ENCODE measurements at places on chromosomes 3 and 15.

DNA sequence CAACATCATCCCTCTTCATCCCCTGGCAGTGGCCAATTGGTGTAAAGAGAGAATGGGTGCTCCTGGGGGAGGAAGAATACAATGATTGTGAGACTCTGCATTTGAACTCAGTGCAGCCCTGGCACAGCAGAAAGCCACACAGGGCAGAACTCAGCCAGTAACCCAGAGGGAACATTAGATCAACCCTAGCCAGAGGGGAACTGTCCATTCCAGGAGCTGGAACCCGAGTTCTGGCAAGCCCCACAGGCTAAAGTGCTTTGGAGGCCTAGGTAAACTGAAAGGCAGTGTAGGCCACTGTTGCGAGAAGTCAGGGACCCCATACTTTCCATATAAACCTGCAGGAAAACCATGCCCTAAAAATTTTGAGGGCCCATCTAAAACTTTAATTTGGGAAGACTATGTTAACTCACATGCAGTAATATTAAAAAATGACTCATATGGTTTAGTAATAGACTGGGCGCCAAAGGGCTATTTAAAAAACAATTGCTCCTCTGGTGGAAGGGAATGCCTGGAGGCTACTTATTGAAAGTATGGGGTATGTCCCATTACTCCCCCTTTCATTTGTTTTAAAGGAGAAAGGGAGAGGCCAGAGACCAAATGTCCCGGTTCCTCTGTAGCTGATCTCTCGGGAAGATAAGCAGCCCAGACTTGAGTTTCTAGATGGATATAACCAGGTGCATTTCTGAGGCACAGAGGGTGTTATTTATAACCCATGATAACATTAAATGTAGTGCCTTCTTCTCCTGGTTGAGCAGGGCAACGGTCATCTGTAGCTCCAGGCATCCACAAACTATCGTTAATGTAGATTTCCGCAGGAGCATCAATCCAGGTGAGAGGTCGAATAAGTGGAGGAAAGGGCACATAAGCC lies 5.8 kb upstream of the RAD51 start:
- no peak for DNase-seq

DNA sequence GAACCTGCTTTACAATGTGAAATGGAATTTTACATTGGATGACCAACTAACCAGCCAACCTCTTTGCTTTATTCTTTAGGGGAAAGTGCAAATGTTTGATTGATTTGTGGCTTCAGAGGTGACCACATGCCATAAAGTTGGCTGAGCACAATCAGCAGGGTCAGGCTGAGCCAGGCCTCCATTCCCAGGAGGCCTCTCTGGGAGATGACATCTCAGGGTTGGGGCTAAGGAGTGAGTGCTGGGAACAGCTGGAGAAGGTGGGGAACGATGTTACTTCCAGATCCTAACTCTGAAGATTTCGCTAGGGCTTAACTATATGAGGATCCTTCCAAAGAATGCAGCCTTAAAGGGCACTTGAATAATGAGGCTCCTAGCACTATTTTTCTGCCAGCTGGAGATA lies 131.7 kb downstream of the ATP10A start:
- no peak for DNase-seq

DNA sequence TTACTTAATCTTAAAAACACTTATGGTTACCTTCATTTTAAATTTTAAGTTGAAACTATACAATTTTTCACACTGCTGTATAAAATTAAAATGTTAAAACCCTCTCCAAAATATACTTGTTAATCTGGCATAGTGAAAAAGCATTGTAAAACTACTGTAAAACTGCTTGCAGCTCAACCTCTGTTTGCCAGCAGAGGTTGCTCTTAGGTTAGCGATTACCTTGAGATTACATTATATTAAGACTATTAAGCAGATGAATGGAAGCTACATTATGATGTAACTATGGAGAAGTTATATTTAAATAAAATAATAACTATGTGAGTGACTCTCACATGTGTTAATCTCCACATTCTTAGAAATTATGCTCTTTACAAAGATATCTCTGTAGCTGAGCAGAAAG lies 143.6 kb upstream of the SLITRK3 start:
- DNase-seq: no peak

GRCh38 chr3:41448396-41448795 lies 249.1 kb downstream of the CTNNB1 start:
- DNase-seq: no peak

Measured in activated T-cell treated with anti-CD3 and anti-CD28 coated beads, Interleukin-2, amount 50 U/mL, for 1 hour (primary cell).